ENCODE measurements at places on chromosomes 5 and 9. TPM values are rescaled to one million over a fixed set of nuclear protein-coding genes. Genes with fewer than 3 reads are reported as not detected.

The OR1J2 gene
- total RNA-seq = not detected

The DMRT3 gene
- not detected for total RNA-seq

The TSPAN17 gene
- total RNA-seq = 8.3 TPM

The CDO1 gene
- 26.0 TPM for total RNA-seq

The KIF27 gene
- 5.4 TPM for total RNA-seq

The SH2D3C gene
- total RNA-seq = 17.3 TPM

The MYMK gene
- not detected for total RNA-seq

The PAEP gene
- not detected for total RNA-seq

The FBN2 gene
- 8.4 TPM for total RNA-seq

The PCDHA2 gene
- not detected for total RNA-seq

The FAM114A2 gene
- 18.2 TPM for total RNA-seq

The CBY3 gene
- not detected for total RNA-seq

The PCDHA7 gene
- 0.42 TPM for total RNA-seq

The PCDHGA10 gene
- 3.5 TPM for total RNA-seq

The SPATA31C1 gene
- total RNA-seq = not detected

DNA sequence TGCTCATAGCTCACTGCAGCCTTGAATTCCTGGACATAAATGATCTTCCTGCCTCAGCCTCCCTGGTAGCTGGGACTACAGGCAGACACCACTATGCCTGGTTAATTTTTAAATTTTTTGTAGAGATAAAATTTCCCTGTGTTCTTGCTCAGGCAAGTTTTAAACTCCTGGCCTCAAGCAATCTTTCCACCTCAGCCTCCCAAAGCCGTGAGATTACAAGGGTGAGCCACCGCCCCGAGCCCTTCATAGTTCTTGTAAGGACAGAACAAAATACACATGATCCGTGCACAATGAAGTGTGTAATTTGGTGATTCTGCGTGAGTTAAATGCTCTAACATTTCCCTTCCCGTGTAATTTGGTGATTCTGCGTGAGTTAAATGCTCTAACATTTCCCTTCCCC lies 27.7 kb upstream of the MYO10 start:
- no peak for DNase-seq

DNA sequence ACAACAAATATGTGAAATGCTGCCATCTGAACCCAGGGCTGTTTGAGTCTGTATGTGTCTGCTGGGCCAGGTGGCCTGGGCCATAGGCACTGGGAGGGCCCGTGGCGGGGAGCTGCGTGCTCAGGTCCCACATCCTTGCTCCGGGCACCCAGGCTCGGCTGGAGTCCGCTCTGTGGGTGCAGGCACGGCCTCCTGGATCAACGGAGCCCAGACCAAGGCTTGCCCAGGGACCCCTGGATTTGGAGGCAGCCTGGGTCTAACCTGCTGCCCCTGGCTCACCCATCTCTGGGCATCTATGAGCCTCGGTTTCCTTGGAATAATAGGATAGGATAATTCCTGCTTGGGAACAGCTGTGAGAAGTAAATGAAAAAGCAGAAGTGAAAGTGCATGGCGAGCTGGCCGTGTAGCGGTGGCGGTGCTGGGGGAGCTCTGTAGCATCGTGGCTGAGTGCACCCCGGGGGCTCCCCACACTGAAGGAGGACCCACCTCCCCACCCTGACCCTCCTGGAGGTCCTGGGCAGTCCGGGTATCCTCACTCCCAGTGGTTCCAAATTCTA lies 1.2 kb downstream of the CDHR2 start:
- no peak for DNase-seq

GRCh38 chr5:31939151-31939550 lies 235.0 kb downstream of the GOLPH3 start:
- no peak for DNase-seq

- no peak for DNase-seq
Measured at GRCh38 chr9:123957731-123958130, 27.8 kb upstream of the DENND1A start.

DNA sequence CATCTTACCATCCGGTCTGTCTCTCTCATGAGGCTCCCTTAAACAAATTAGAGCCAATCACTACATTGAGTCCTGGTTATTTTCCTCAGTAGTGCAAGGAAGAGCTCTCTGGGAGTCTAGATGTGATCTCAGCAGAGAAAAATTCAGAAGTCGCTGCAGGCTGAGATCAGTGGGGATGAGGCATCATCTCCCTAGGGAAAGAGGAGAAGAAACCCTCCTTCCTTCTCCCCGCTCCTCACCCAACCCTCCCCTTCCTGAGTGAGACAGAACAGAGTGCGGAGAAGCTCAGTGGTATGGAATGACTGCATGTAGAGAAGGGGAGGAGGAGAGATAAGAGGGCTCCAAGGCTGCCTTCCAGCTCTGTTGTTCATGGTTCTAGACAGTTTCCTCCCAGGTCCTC lies 80.5 kb downstream of the PAPPA start:
- peak; percentile 29 for DNase-seq

- no peak for DNase-seq
Measured at GRCh38 chr5:91607675-91608074, 224.6 kb upstream of the ARRDC3 start.

GRCh38 chr5:128212191-128212806 lies 128.7 kb downstream of the SLC12A2 start:
- no peak for DNase-seq

- no peak for DNase-seq
Measured at GRCh38 chr5:9431151-9431495, 114.8 kb downstream of the SEMA5A start.

DNA sequence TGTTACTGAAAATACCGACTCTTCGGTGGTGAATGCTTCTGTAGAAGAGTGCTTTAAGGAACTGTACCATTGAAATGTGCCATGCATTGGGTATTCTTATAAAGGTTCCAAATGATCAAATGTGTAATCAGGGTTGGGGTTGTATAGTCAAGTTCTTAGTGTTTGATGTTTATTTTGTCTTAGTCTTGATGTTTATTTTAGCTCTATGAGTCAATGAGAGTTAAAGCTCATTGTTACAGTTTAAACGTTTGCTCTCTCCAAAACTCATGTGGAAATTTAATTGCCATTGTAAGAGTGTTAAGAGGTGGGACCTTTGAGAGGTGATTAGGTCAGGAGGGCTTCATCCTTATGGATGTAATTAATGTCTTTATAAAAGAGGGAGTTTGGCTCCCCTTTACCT lies 153.0 kb downstream of the FER start:
- DNase-seq = no peak

GRCh38 chr9:133268335-133269056 lies 6.5 kb downstream of the ABO start:
- DNase-seq = no peak

DNA sequence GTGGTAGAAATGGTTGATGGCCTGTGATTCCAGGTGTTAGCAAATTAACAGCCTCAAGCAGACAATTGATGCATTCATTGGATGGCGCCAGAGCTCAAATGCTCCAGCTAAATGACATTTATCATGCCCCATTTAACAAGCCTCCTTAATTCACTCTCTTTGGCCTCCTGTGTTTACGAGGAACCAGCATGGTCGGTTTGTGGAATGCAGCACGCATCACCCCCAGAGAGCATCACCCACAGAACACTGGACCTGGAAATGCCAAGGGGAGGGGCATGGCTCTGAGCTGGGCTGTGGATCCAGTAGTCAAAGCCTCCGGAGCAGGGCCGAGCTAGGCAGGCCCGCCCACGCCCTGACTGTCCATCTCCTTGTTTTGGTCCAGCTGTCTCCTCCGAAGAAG lies 434.0 kb downstream of the GADD45G start:
- DNase-seq = no peak

DNA sequence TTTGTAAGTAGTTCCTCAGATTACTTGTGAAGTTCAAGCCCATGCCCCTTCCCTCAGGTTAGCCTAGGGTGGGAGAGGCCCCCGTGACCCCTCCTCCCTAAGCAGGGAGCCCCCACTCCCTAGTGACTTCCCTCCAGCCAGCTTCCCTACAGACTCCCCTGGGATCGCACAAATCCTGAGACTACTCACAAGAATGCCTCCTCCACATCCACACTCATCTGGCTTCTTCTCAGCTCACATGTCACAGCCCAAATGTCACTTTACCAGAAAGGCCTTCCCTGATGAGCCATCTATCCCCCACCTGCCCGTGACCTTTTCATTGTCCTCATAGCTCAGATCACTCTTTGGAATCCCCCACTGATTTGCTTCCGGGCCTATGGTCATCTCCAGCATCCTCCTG lies 96.7 kb upstream of the ARAP3 start:
- no peak for DNase-seq

- DNase-seq = no peak
Measured at GRCh38 chr5:172876578-172876977, 42.5 kb downstream of the ERGIC1 start.

GRCh38 chr5:65418661-65419060 lies 63.1 kb downstream of the ADAMTS6 start:
- DNase-seq = no peak

DNA sequence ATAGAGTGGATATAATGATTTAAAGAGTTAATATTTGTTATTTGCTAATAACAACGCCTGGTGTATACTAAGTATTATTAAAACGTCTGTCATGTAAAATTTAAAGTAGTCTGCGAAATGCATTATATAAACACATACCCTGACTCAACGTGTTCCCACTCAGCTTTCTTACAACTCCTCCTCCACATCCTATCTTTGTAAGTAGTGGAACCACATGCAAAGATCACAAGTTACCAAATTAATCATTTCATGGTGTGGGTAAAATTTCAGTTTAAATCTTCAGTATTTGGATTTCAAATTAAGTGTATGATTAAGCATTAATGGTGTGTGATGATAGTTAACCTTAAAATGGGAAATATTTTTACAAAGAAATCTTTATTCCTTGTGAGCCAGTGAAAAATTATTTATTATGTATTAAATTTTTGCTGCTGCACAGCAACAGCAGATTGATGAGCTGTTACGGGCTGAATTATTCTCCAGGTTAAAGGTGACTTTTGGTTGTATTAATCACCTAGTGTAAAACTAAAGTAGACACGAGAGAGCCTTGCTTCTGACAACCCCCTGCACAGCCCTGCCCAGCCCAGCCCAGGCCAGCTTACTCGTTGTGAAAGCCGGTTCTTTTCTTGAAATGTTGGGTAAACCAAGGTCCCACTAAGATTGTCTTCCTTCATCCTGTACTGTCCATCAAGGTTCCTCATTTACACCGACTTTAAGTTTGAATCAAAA lies 373.5 kb downstream of the DTWD2 start:
- no peak for DNase-seq

DNA sequence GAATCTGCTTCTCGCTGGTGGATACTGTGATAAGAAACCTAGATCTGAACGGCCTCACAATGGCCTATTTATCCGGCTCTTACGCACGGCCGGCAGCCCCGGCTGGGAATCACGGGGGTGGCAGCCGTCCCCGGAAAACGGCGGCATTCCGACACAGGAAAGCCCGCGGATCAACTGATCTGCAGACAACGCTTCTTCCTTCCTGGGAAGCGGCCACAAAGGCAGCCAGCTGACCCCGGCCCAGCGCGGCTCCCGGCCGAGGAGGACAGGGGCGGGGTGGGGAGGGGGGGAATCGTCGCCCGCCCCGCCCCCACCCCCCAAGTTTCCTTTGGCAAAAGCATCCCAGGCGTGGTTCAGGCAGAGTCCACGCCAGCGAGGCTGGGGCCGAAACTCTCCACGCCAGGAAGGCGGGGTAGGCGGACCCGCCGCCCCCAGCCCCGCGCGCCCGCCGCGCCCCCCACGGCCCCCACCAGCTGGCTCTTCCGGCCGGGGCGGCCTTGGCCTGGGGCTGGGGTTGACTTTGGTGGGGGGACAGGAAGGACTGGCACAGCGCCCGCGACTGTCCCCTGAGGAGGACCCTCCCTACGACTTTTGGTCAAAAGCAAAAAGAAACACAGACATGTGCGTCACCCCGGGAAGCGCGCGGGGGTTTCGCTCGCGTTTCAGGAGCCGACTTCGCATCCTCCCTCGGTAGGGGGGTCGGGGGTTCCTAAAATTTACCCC lies 247.7 kb upstream of the ANKRD55 start:
- DNase-seq = no peak

DNA sequence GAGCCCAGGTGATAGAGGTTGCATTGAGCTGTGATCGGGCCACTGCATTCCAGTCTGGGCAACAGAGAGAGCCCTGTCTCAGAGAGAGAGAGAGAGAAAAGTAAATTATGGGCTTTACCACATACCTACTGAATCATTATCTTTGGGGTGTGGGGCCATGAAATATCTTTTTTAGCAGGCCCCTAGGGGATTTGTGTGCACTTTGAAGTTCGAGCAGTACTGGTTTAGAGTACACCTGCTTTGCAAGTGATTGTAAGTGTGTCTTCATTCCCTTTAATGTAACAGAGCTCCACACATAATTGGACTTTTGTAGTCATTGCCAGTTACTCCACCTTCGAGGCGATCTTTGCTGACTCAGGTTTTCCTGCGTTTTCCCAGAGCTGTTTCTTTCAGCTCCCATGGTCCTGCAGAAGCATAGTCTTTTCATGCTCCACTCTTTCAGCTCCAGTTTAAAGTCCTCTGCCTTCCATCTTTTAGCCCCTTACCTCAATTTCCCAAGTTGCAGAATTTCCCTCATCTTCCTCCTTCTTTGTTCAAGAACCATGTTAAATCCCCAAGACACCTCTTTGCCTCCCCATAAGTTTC lies 24.0 kb upstream of the FRMPD1 start:
- no peak for DNase-seq

- DNase-seq = no peak
Measured at GRCh38 chr9:89462817-89463683, 34.9 kb downstream of the SEMA4D start.

GRCh38 chr5:78547731-78548615 lies 100.6 kb downstream of the LHFPL2 start:
- peak; percentile 95 for DNase-seq

GRCh38 chr5:88503041-88503345 lies 234.3 kb upstream of the TMEM161B start:
- DNase-seq = no peak
